Activated CD8-positive, alpha-beta memory T cell treated with anti-CD3 and anti-CD28 coated beads, Interleukin-2, amount 50 U/mL, for 4 hours (primary cell): ENCODE measurements at places on chromosomes 2 and 18.

GRCh38 chr2:57575700-57576268, 470.8 kb upstream of the VRK2 start:
- no peak for DNase-seq

GRCh38 chr2:85497944-85498630, 40.9 kb upstream of the MAT2A start:
- no peak for DNase-seq

GRCh38 chr2:174607989-174608865, 10.6 kb upstream of the WIPF1 start:
- no peak for DNase-seq

DNA sequence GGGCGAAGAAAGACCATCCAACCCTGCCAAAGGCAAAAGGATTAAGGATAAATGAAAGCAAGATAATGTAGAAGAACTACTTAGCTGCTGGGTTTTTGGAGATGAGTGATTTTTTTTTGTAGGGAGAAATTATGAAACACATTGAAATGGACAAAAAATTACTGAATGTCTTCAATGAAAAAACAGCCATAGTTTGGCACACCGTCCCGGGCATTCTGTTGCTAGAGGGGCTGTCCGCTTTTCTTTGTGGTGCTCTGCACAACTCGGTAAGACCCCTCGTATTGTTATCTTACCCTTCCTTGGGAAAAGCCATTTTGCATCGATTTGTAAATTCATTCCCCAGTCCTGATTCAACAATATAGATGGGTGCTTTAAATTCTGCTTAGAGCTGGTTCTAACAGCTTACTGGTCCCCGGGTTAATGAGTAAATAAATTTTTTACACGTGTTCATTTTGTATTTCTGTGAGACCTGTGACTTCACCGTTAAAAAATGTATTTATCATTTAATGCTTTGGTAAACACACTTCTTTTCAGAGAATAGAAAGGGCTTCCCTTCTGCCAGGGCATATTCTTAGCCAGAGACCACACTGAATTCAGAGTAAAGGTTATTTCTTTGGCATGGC, 912 bp upstream of the LAPTM4A start:
- DNase-seq = no peak

- no peak for DNase-seq
These were observed 46.3 kb downstream of the EMX1 start for GRCh38 chr2:72963423-72964145.

- no peak for DNase-seq
These were observed 69.2 kb downstream of the RNF144A start for GRCh38 chr2:6986301-6986911.

DNA sequence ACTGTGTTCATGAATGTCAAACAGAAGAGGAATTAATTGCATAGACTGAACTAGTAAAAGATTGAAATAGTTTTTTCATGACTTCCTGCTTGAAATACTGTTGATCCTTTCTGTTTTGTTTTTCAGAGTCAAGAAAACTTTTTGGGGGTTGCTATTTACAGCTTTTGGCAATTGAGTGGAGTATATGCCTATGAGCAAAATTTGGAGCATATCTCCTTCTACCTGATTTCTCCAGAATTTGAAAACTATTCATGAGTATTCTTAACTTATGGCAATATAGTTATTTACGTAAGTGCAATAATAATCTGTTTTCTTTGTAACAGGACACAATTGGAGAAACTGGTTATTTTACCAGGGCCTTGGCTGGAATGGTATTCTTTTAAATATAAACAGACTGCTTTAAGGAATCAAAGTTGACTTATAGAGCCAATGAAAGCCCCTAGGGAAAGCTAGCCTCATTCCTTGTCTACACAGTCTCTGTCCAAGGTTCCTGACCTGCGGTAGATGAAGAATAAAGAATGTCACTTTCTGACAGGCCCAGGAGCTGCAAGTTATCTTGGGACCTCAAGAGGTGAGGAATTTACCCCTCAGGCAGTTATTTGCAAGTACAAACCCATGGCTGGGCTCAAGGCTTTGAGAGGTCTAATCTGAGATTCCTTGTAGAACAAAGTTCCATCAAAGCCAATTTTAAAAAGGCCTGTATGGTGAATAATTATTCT, 193.5 kb upstream of the NDUFV2 start:
- no peak for DNase-seq

- DNase-seq = no peak
These were observed 311.8 kb downstream of the LNPK start for GRCh38 chr2:175690113-175690837.

- DNase-seq = no peak
These were observed 13.8 kb upstream of the ZFP36L2 start for GRCh38 chr2:43239981-43240765.

DNA sequence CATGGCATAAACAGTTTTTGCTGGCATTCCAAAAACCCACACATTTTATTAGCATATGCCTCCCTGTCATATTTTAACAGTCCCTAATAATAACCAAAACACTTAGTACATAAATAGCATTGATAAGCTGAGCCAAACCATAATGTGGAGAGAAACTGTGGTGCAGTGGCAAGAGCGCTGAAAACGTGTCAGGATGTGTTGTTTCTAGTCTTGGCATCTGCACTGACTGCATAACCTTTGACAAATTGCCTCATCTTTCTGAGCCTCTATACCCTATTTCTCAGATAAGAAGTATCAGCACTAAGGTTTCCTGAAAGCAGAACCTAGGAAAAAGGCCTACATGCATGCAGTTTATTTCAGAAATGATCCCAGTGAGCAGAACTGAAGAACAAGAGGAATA, 41.4 kb downstream of the RAD51AP2 start:
- DNase-seq = no peak

DNA sequence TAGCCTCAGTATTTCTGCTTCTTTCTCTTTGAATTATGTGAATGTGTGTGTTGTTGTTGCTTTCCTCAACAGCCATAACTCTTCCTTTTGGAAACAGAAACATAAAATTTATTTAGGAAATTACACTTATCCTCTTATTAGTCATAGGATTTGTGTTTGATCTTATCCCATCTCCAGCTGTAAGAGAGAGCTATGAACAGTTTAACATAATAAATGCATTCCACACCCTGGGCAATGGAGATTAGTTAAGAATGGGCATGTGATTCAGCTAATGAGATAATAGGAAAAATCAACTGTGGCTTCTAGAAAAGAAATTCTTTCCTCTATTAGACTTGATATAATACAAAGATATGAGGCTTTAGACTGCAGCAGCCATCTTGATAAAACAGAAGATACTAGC, 55.0 kb downstream of the SCN7A start:
- no peak for DNase-seq

DNA sequence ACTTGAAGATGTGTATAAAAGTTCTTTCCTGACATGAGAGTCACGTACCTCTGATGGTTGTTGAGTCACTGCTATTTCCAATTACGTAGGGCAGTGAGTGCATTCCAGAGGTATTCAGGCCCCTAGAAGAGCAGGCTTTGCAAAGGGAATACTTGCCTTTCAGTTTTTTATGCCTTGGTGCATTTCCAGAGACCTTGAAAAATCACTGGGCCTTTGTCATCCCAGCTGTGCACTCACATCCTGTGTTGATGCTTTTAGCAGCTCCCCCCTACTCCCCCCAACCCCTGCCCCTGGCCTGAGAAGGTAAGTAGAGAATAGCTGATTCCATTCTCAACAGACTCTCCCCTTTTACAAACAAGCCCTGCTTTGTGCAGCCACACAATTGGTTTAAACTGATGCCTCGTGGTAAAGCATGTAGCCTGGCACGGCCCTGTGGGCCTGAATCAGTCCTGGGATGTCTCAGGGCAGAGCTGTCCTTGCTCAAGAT, 174.2 kb downstream of the PRPF40A start:
- DNase-seq = no peak

DNA sequence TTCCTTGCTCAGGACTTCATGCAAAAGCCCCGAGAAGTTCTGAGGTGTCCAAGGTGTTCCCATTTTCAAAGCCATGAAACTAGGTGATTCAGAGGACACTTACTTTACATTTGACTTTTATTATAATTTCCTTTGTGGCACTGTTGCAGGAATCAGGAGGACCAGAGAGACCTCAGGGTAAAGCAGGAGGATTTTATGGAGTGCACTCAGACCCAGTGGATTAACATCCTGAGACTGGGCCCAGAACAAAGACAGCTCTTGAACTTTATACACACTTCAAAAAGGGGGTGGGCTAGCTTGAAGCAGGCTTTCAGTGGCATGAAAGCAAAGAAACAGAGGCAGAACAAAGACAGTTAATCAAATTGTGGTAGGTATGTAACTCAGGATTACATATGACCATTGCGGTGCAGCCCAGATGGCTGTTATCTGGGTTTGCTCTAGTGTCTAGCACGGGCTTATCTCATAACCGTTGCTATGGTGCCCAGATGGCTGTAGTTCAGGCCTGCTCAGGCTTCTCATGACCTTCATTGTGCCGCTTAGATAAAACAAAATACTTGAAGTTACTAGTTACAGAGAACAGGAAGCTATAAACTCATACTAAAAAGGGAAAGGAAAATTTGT, 39.4 kb downstream of the TMEM182 start:
- DNase-seq = no peak

- no peak for DNase-seq
These were observed 357.7 kb upstream of the SPRED2 start for GRCh38 chr2:65789923-65790675.

GRCh38 chr2:61536180-61536571, 2.0 kb downstream of the XPO1 start:
- no peak for DNase-seq

- DNase-seq = no peak
These were observed 90.5 kb downstream of the LAMA3 start for GRCh38 chr18:23779696-23780303.

GRCh38 chr2:47569658-47570475, 166.9 kb downstream of the MSH2 start:
- DNase-seq = no peak

- no peak for DNase-seq
These were observed 1.3 kb upstream of the ZNF512 start for GRCh38 chr2:27581417-27582128.

- no peak for DNase-seq
These were observed 2.6 kb downstream of the MAB21L4 start for GRCh38 chr2:240893363-240893844.

- no peak for DNase-seq
These were observed 43.9 kb downstream of the CLIP4 start for GRCh38 chr2:29159125-29159524.

- no peak for DNase-seq
These were observed 124.5 kb upstream of the CCDC150 start for GRCh38 chr2:196515051-196515450.

DNA sequence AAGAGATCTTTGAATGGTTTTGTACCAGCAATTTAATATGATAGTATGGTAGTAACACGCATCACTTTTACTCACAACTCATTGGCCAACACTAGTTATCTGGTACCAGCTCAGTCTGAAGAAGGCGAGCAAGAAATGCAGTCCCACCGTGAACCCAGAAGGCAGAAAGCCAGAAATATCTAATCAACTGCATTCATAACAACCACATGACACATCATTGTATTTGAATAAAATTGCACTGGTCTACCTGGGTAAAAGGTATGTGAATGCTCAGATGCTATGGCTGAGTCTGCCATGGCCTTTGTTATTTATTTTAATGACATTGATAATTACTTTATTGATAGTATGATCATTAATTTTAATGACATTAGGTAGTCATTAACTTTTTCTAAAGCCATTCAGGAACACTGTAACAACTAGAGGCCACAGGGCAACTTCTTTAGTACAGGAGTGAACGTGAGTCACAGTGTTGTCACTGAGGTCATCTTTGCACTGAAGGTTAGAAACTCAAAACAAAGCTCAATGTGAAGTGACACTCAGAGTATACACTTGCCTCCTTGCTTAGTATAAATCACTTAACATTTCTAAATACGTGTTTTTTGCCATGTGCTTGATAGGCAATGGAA, 475.6 kb upstream of the TNP1 start:
- no peak for DNase-seq

- DNase-seq = no peak
These were observed 20.6 kb upstream of the EXOC6B start for GRCh38 chr2:72846171-72847095.

DNA sequence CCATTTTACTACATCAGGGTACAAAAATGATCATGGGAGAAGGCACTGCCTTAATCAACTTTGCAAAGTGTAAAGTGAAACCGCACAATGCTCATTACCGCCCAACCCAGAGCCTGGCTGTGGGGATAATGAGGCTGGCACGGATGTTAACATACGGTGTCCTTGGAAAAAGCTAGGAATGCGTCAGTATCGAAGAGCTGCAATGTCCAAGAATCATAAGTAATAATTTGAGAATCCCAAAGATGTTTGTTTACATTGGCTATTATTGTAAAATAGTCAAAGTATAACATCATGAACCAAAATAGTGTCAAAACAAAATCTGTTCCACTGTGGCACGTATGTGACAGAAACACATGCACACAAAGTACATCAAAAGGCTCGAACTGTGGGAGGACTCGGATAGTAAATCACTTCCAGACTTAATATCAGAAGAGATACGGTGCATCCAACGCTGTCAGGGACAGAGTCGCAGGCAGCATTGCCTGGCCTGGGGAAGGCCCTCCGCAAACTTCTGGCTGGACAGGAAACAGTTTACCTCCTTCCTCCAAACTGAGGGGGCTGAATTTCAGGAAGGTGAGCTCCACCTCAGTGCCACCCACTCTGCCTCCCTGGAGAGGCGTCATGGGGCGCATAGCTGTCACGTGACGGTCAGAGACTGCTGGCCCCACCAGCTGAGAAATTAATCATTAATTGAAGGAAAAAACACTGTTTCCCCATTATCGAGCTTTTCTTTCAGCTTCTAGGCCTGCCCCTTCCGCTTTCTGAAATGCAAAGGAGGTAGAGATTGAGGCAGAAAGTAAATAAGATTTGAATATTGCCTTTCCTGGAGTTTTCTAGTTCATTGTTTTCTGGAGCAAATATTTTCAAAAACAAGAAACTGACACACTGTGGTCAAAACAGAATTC, 1.8 kb upstream of the ID2 start:
- DNase-seq = no peak

GRCh38 chr2:85156153-85156552, 23.0 kb downstream of the TCF7L1 start:
- no peak for DNase-seq

DNA sequence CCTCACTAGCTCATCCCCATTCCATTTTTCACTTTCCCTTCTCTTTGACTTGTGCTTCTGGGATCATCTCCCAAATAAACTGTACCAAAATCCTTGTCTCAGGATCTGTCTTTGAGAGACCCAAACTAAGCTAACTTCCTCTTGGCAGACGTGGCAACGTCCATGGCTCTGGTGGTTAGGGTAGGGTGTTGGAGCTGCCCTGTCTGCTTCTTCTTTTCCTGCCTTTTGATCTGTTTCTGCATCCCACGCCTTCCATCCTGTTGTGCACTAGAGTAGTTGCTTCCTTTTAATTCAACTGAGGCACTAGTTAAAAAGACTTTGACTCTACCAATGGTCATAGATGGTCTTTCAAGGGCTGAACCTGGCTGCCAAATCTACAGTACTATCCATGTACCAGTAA, 5.5 kb upstream of the MAP4K4 start:
- no peak for DNase-seq

DNA sequence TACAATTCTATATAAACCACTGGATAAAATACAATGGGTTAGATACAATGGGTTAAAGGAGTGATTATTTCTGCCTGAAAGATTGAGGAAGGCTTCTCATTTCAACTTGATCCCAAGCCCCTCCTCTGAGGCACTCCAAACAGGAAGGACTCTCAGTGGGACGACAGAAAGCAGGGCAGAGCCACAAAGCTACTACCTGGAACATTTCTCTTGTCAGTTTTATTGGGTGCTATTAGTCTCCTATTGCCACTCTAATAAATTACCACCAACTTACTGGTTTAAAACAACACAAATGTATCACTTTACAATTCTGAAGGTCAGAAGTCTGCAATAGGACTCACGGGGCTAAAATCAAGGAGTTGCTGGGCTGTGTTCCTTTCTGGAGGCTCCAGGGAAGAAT, 146.7 kb downstream of the MREG start:
- no peak for DNase-seq

- no peak for DNase-seq
These were observed 32.2 kb upstream of the AMMECR1L start for GRCh38 chr2:127917916-127918315.
